ENCODE measurements at places on chromosomes 3 and 15.

GRCh38 chr15:42727750-42728381 lies 9.1 kb downstream of the CDAN1 start:
- no peak for DNase-seq

DNA sequence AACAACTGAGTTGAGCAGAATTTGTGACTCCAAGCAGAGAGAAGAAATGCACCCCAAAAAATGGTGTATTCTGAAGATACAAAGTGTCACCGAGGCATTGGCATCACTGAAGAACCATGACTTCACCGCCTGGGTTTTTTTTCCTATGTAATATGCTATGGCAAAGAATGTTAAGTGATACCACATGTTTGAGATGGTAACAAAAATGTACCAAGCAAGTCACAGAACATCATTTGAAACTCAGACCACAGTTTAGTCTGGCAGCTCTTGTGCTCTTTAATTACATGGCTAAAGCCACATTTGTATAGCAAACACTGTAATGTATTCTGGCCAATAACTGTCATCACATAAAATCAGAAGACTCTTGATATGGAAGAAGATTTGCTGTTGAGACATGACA lies 323.5 kb downstream of the ULK4 start:
- no peak for DNase-seq

- DNase-seq, result no peak
Measured at GRCh38 chr3:37729119-37729518, 132.6 kb upstream of the CTDSPL start.

DNA sequence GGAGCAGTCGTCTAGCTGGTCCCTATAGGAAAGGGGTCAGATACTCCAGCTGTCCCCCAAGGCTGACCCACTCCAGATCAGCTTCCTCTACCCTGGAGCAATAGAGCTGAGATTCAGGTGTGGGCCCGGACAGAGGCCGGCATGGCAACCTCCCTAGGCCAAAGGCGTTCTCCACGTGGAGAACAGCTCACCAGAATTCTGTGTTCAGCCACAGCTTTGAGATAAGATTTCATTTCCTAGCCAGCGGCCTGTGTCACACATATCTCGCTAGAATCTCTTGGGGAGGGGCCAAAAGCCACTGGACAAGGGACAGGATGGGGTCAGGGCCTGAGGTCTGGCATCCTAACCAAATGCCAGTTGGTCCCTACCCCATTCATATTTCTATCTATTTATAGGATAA lies 20.1 kb downstream of the SRGAP3 start:
- no peak for DNase-seq

DNA sequence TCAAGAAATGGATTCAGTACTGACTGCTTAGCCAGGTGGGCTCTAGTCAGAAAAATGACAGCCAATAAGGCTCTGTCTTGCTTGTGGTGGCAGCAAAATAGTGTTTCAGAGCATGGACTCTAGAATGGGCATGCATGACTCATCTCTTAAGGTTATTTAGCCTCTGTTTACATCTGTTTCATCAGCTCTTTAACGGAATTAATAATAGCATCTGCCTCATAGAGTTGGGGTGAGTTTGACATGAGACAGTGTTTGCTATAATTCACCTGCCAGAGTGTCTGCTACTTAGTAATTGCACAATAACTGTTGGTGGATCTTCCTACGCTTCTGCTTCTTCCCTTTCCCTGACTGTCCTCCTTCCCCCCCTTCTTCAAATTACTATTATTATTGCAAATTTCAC lies 350.4 kb upstream of the SEMA6D start:
- DNase-seq, result no peak

DNA sequence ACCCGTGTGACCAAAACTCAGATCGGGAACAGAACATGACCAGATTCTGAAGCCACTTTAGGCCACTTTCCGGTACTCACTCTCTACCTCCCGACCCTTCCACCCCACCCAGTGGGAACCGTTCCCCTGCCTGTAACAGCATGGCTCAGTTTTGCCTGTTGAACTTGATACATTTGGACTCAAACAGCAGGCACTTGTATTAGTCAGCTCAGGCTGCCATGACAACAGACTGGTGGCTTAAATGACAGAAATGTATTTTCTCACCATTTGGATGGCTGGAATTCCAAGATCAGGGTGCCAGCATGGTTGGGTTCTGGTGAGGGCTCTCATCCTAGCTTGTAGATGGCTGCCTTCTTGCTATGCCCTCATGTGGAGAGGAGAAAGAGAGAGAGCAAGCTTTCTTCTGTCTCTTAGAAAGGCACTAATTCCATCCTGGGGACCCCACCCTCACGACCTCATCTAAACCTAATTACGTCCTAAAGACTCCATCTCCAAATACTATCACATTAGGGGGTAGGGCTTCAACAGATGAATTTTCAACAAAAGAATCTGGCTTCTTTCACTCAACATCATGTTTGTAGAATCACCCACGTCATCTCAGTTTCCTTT lies 9.3 kb upstream of the SSUH2 start:
- DNase-seq, result no peak

GRCh38 chr15:30068326-30068725 lies 14.4 kb upstream of the GOLGA8J start:
- DNase-seq, result no peak

DNA sequence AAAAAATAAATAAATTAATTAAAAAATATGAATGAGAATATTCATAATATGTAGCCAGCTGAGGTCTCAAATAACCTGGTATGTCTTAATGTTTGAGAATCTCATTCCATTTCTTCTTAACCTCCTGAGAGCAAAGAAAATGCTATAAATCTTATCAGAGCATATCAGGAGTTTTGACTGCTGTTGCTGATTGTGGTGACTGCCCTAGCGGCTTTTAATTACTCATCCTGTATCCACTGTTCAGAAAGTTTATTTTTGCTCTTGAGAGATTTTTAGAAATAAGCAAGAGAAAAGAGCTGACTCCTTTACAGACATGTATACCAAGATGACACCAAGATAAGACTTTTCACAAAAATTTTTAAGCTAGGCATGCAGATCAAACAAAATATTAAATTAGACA lies 454.8 kb upstream of the CBLB start:
- DNase-seq, result no peak

DNA sequence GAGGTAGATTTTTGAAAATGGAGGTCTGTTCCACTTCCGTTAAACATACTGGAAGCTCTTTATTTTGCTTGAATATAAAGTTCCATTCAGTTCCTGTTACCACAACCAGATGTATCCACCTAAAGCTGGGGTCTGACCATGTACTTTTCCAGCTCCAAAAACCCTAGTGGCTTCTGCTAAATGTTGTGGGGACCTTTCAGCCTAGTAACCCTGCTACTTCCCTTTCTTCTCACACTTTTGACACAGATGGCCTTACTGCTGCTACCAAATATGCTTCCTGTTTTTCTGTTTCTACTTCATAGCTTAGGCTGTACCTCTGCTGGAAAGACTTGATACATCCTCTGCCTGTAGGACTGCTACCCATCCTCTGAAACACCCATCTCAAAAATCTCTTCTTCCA lies 87.8 kb downstream of the COL6A6 start:
- DNase-seq, result no peak

- DNase-seq, result no peak
Measured at GRCh38 chr3:129603991-129604749, 2.3 kb downstream of the PLXND1 start.

GRCh38 chr3:59367150-59367549 lies 317.3 kb upstream of the CFAP20DC start:
- DNase-seq, result no peak

Data from stimulated activated CD4-positive, alpha-beta T cell treated with anti-CD3 and anti-CD28 coated beads, Interleukin-1b, Interleukin-23, amount 100 ng/mL, for 1 hour (primary cell).